Activated CD8-positive, alpha-beta memory T cell treated with anti-CD3 and anti-CD28 coated beads, Interleukin-2, amount 50 U/mL, for 4 hours (primary cell): ENCODE measurements at places on chromosomes 13 and 19.

DNA sequence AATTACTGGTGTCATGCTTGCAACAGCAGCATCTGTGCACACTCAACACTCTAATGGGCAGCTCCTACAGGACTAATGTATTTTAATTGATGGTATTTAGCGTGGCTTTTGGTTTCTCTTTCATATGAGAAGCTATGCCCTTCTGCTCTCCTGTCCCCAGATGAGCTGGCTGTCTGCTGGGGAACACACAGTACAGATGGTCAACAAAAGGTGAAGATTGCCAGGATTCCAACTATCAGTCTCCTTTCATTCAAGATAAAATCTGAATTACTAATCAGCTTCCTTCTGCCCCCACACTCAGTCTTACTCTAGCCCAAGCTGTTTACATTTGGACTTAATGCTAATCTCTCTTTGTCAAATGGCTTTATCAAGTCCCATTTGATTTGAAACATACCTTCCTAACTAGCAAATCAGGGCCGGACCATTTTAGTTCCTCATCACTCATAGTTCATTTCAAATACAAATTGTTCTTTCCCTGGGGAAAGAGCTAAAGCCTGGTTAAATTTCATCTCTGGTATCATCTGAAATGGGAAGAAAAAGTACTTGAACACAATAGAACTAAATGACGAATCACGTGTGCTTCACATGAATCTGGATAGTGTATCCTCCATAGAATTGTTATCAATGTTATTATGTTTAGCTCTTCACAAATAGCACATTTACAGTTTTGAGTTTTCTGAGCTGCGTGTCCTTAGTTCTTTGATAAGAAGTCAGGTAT lies 988.0 kb downstream of the PCDH17 start:
- no peak for DNase-seq

GRCh38 chr19:15373644-15374043 lies 5.9 kb downstream of the AKAP8 start:
- no peak for DNase-seq

DNA sequence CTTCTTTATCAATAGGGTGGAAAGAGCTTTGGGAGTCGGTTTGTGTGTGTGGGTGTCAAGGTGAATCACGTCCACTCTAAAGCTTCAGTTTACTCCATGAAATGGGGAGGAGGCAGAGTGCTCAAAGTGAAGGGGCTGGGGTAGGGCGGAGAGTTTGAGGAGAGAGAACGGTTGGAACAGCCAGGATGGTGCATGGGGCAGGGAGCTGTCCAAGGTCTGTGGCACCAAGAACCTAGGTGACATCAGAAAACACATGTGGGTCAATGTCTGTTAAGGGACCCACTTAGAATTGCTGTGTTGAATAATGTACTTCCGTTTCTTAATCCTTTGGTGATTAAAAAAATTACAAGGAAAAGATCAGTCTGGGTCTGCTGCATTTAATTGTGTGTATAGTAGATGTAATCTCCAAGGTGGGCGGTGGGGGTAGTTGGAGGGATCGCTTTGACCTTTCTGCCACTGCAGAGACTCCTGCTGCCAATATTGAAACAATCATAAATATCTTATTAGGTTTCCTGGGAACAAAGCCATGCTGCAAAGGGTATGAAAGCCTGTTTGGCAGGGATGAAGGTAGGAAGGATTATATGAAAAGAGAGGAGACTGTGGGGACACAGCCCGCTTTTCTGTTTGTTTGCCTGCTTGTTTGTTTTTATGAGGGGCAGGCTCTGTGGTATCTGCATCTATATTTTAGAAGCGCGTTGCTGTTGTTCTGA lies 122.3 kb downstream of the ATP8A2 start:
- no peak for DNase-seq

DNA sequence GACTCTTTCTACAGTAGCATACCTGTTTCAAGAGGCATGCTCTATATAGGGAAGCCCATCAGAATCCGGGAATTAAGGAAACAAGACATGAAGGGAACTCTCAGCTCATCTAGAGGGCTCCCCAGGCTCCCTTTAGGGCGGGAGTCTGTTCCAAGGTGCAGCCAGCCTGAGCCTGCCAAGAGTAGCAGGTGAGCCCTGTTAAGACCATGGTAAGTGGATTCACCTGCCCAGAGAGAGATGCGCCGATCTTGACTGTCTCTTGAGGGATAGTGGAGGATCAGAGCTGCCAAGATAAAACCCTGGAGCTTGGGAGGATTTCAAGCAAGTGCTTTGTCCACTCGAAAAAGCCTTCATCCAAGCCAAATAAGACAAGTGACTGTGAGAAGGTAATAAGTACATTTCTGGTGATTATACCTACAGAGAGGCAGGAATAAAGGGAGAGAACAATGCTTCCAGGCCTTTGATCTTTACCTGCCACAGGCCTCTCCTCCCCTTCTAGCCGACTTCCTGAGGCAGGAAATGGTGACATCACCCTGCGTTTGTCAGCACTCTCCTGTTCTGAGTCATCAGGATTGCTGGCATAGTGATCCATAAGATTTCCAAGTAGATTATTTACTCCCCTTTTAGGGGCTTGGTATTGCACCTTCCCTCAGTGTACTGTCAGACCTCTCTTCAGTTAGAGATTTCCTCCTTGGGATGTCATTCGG lies 31.5 kb downstream of the KLF5 start:
- no peak for DNase-seq

DNA sequence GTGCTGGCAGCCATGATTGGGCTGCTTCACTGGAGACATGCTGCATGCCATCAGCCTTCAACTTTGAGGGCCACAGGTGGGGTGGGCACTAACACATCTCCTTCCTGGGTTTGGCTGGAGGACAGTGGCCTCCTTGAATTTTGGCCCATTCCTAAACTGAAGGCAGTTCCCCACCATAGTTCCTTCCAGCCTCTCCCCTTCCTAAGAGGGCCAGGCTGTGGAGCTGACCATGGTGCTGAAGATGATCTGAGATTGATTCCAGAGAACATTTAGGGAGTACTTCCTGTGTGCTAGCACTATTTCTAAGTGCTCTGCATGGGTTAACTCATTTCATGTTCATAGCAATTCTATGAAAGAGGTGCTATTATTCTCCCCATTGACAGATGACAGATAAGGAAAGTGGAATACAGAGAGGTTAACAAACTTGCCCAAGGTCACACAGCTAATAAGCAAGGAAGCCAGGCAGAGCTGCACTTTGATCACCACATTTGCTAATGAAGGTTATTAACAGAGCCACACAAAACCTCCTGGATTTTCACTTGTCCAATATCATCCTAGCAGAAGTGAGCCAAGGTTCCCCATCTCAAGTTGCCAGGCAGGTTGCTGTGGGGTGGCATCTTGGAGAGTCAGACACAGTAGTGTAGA lies 175.3 kb downstream of the ZIC5 start:
- no peak for DNase-seq

DNA sequence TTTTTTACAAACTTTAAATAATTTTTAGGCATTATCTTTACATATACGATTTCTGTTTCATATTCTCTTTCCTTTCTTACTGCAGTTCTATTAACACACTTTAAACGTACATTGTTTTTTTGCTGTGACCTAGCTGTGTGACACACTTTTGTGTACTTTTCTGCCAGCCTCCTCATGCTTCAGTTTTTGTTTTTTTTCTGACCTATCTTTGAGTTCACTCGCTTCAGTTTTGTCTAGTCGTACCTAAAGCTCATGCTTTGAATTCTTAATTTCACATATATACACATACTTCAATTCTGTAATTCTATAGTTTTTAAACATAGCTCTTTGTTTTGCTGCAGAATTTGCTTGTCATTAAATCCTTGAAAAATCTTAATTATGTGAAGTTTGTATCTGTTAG lies 150.4 kb downstream of the PDS5B start:
- no peak for DNase-seq

GRCh38 chr13:75931116-75931515 lies 295.0 kb downstream of the LMO7 start:
- no peak for DNase-seq

DNA sequence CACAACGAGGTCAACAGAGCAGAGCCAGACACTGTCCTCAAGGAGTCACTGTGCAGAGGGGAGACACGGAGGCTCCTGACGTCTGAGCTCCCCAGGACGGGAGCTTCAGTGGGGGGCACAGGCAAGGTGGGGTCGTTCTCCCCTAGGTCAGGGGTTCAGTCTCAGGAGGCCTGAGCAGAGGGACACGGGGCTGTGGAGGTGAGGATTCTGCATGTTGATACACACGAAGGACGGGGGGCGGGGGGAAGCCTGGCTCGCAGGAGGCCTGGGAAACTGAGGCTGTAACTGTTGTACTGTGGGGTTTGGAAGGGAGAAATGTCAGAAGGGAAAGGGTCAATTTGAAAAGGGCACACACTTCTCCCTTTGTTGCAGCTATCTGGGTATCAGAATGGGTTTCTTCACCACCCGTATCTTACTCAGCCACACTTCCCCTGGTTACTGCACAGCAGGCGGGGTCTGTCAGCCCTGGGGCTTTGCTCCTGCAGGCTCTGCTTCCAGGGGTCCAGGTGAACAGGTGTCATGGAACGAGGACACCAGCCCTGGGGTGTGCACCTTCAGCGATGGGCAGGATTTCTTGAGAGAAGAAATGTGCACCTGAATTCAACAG lies 748 bp upstream of the SIGLEC8 start:
- DNase-seq: no peak

GRCh38 chr13:109741966-109742365 lies 44.4 kb downstream of the IRS2 start:
- no peak for DNase-seq

- DNase-seq: no peak
These were observed 11.9 kb upstream of the SPIB start for GRCh38 chr19:50406829-50407228.

GRCh38 chr13:71034018-71034417 lies 833.0 kb downstream of the DACH1 start:
- no peak for DNase-seq

DNA sequence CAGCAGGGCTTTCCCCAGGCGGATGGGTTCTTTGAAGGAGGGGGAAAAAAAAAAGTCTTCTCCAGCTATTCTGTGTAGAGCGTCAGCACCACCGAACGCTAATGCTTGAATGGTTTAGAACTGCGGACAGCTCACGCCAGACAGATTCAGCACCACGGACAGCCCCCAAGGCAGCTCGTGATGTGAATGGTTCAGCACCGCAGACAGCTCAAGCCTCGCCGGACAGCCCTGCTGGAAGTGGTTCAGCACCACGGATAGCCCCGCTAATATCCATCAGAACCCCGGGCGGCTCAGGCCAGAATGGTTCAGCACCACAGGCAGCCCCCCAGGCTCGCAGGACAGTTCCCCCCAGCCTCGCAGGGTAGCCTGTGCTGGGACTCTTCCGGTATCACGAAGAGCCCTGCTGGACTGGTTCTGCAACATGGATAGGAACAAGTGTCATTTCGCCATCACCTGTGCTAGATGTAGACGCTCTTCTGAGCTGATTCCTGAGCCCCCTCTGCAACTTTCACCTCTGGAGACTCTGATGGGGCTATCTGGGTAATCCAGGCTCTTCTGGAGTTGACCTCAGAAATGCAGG lies 4.9 kb upstream of the SMIM17 start:
- DNase-seq: no peak

GRCh38 chr19:39997638-39998216 lies 867 bp downstream of the ZNF546 start:
- DNase-seq: no peak

DNA sequence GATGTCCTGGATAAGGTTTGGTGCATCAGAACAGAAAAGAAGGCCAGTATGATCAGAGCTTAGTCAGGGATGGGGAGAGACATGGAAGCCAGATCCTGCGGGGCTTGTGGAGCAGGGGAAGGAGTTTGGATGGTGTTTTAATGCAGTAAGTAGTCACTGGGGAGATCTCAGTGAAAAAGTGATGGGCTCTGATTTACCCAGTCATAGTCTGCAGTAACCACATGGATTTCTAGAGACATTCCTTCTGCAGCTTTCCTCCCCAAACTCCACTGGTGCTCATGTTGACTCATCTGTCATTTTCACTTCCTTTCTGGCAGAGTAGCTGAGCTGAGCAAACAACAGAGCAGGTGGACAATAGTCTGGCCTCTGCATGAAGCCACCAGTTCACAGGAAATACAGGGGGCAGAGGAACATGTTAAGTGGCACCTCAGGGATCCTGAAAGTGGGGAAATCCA lies 144.1 kb downstream of the DPF1 start:
- no peak for DNase-seq

DNA sequence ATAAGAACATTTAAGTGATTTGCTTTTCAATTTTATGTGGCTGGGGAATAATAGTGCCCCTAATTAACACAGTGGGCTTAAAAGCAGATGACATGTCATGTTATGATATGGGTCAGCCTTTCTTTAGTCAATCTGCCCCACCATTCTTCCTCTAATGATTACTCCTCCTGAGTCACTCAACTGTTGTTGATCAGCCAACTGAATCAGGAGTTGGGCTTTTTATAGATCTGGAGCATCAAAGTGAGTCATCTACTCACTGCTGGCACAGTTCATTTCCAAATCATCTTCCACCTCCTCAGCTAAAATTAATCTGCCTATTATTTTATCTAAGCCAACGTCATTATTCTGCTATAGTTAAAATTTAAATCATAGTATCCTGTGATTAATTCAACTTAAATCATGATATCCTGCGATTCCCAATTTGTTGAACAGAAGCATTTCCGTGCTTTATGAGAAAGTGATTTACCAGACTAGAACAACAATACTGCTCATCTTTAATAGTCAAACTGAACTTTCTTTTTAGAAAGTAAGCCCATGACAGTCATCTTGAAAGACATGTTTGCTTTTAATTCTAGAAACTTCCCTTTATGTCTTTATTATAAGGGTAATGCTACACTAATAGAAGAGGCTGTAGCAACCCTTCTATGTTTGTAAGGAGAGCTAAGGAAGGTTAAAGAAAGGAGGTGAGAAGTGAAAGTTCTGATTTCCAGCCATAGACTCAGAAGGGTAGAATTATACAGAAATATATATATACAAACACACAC lies 551.4 kb downstream of the TBC1D4 start:
- no peak for DNase-seq

GRCh38 chr19:18419699-18420460 lies 682 bp downstream of the SSBP4 start:
- peak; percentile 45 for DNase-seq

DNA sequence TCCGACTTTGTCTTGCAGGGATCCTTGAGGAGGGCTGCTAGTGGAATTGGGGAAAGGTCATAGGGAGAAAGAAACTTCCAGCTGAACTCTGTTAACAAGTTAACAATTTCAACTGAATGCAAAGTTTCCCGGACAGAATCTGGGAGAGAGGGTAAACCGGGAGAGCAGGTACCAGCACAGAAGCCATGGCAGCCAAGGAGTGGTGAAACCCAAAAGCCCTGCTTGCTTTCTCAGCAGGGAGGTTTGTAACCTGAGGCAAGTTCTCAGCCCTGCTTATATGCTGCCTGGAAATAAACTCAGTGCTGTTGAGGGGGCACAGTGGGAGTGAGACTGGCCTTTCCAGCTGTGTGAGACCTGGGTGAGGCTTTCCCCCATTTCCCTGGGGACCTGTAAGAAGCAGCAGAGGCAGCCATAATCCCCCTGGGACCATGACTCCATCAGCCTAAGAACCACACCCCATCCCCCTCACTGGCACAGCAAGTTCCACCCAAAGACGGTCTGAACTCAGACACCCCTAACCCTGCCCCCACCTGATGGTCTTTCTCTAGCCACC lies 84.0 kb downstream of the SUCLA2 start:
- DNase-seq: no peak

DNA sequence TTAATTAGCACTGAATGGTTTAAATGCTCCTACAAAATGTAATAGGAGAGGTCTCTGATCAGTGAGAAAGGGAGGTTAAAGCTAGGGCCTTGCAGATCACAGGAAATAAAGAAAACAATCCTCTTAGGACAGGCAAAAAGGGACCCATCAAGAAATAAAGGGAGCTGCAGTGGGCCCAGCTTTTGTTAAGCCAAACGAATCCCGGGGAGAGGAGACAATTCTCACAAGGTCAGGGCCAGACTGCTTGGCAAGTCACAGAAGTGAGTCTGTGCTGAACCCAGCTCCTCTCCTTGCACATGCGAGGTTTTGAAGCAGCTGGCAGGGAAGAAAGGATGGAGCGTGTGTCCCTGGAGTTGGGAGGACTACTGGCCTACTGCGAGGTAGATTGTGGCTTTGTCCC lies 285.8 kb downstream of the COG6 start:
- no peak for DNase-seq
